ENCODE measurements at places on chromosomes 1 and 21.

DNA sequence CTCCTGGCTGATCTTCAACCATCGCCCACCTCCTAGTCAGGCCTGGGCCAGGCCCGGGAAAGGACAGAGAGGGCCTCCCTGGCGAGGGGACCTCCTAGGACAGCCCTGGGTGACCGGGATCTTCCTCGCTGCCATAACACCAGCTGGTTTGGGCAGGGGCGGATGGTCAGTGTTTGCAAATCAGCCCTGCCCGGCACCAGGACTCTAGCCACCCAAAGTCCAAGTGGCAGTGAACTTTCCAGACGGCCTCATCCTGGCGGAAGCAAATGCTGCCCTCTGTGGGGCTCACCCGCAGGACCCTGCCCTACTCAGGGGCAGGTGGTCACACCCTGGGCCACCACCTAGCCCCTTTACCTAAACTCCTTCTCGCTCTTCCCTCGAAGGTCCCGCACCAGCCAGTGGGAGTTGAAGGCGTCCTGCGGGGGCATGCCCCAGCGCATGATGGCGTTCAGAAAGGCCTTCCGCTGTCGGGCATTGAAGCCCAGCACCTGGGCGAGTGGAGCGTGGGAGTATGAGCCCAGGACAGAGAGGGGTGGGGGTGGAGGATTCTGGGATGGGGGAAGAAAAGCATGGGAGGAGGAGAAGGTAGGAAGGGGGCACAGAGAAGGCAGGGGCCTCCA, 55.3 kb downstream of the CHD5 start:
- no peak for DNase-seq

DNA sequence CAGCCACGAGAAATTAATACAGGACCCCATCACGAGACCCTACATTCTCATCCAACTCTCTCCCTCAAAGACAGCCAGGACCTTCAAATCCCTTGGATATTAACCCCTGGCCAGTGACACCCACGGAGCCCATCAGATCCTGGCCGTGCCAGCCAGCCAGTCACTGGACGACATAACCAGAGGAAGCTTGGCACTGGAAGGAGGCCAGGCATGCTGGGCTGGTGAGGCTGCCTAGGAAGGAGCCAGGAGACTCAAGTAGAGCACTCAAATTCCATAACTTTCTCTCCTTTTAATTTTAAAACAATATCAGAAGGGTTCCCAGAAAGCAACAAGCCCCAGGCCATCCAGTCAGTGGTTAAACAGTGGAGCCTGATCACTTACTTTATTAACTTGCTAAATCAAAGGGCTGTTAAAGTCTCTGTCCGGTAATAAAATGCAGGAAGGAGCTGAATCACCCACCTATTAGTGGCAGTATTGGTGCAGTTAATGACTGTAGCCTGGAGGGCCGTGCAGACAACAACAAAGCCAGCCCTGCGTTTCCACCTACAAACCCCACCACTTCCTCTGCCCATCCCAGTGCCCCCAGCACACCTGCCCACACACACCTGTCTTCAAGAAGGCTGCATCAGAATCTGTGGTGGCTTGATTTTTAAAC, 78.0 kb downstream of the HIVEP3 start:
- DNase-seq: no peak

GRCh38 chr1:200022239-200022804, 5.2 kb upstream of the NR5A2 start:
- no peak for DNase-seq

DNA sequence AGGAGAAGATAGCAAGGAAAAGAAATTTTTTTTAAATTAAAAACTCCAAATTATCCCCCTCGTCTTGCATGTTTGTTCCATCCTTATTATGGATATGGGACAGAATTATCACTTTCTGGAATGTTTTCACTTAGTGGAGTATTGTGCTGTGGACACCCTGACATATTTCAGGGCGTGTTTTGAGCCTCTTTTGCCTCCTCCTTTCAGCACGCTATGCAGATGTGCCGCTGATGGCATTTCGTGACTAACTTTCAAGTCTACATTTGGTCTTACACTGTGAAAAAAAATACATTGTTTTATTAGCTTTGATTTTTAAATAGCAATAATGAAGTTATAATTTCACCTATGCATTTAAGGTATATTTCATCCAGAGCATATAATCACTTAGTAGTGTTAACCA, 738.7 kb downstream of the LTN1 start:
- DNase-seq: no peak

- DNase-seq: no peak
Measured at GRCh38 chr1:2528966-2529783, 888 bp downstream of the HES5 start.

DNA sequence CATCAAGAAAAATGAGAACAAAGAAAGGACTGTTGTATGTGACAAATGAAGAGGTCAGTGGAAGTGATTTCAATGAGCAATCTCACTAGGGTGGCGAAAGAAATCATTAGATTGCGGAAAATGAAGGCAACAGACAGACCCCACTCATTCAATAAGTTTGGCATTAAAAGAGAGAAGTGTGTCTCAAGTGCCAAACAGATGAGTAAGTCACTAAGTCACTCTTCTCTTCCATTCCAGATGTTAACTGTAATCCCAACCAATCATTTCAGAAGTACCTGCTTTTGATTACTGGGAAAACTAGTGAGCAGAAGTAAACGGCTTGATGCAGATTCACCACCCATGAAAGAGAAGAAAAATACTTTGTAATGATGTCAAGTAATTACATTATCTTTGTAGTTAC, 144.3 kb upstream of the PRMT6 start:
- DNase-seq: no peak

DNA sequence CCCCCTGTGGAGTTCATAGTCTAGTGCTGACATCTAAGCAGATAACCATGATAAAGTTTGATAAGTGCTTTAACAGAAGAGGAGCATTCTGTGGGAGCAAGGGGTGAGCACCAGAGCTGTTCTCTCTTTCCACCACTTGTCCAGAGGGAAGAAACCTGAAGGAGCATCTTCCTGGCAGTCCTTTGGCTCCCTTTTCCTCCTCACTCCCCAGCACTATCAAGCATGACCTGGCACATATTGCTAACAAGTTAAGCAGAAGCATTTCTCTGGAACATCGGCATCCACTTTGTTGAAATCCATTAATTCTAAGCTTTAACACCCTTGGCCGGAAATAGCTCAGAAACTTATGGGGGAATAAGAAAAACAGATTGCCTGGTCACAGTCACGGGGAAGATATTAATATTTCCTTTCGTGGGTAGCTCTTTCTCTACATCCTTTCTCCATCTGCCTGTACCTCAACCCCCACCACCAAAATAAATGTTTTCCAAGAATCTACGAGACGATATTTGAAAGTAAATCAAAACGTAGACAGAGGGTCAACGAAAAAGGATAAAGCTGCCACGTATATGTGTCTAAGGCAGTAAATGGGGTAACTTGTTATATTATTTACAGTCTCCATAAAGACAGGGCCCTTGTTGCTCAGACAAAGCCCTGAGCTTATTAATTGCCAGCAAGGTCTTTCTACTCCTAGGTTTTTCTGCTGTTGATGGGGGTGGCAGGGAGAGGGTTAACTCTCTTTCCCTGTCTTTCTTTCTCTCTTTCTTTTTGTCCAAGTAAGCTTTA, 351.4 kb downstream of the NUF2 start:
- no peak for DNase-seq

All from NCI-H2081 treated with DMSO at 0.1 percent for 48 hours (cell line).